Smooth muscle cell of the umbilical artery (primary cell): ENCODE measurements at places on chromosomes 16 and 17. TPM values are rescaled to one million over a fixed set of nuclear protein-coding genes. Genes with fewer than 3 reads are reported as not detected.

The RAB11FIP4 gene
- under 0.01 and 0.74 TPM in 2 replicates for total RNA-seq

The PRM1 gene
- total RNA-seq, result not detected in 2 replicates

The WNT9B gene
- not detected in 2 replicates for total RNA-seq

The NLRC3 gene
- total RNA-seq, result under 0.01 TPM in 2 replicates

The CLEC18A gene
- total RNA-seq, result 0.32 and 1.5 TPM in 2 replicates

The ESRP2 gene
- under 0.01 and 0.55 TPM in 2 replicates for total RNA-seq

The PDPR gene
- 14.0 and 15.9 TPM in 2 replicates for total RNA-seq

The IRX3 gene
- total RNA-seq, result 0.32 and 1.8 TPM in 2 replicates

The GAST gene
- total RNA-seq, result not detected in 2 replicates

The SP2 gene
- 0.89 and 1.4 TPM in 2 replicates for total RNA-seq

The KRT20 gene
- not detected in 2 replicates for total RNA-seq

The HLF gene
- total RNA-seq, result not detected in 2 replicates

The HOXB7 gene
- total RNA-seq, result 3.3 and 3.4 TPM in 2 replicates

The SLC7A5 gene
- total RNA-seq, result 37.4 and 71.1 TPM in 2 replicates

The IL17C gene
- 0.23 TPM in 1 of 2 replicates, not detected in the other for total RNA-seq

The MRTFB gene
- total RNA-seq, result 3.3 and 9.5 TPM in 2 replicates

The MPP3 gene
- 16.3 and 17.7 TPM in 2 replicates for total RNA-seq

The ORMDL3 gene
- total RNA-seq, result 68.2 and 94.4 TPM in 2 replicates

The P3H4 gene
- 146 and 214 TPM in 2 replicates for total RNA-seq

The ADAD2 gene
- not detected in 2 replicates for total RNA-seq

The CCL16 gene
- not detected in 2 replicates for total RNA-seq
